ENCODE measurements at places on chromosomes 2 and 18.

DNA sequence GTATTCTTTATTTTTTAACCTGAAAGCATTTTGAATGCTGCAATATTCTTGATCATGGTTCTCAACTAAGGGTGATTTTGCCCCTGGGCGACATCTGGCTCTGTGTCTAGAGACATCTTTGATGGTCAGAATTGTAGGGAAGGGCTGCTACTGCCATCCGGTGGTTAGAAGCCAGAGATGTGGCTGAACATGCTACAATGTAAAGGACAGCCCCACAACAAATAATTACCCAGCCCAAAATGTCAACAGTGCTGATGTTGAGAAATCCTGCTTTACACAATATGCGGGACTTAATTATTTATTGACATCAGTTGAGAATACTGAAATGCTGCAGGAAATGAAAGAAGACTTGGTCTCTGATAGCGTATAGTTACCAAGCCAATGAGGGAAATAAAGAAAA lies 37.5 kb upstream of the SERPINB2 start:
- no peak for DNase-seq

DNA sequence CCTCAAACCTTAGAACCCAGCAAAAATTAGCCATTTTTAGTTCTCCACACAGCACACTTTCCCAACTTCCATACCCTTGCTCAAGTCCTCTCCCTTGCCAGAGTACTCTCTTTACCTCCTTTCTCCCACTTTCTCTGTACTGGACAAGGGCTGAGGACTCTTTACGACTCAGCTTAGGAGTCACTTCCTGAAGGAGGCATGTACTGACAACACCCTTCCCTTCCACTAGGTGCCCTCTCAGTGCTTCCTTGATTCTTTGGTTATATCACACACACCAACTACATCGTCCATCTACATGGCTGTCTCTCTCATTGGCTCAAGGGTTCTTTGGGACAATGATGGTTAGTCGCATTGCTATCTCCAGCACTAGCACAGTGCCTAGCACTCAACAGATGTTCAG lies 5.2 kb upstream of the C18orf63 start:
- no peak for DNase-seq

- DNase-seq, result no peak
These were observed 172.3 kb downstream of the LRRTM1 start for GRCh38 chr2:80132281-80132680.

DNA sequence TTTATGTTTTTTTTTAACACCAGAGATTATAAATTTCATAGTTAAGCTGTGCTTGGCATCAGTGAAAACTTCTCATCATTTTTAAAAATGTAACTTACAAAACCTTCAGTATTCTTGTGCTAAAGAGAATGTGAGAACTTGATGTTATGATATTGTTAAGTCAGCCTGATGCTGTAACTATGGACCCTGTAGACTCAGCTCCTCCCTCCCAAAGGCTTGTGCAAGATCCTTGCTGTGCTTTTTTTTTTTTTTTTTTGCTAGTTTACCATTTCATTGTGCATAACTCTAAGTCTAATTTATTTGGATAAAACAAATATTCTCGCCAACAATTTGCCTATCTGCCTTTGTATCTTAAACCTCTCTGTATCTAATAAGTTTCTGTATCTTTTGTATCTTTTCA lies 12.9 kb upstream of the TFPI start:
- no peak for DNase-seq

DNA sequence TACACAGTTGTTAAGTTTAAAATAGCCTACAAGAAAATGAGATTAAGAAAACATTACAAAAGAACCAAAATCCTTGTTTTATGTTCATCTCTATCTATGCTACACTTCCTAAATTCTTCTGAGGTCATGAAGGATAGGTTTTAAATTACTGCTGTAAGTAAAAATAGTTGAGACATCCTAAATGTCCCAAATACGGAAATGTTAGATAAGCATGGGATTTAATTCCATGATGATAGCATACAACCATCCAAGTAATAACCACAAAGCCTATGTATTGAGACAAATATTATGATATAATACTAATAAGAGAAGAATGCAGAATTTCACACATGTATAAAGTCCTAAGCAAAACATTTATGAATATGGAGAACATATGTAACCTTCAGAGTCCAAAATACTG lies 34.1 kb downstream of the PIEZO2 start:
- DNase-seq, result no peak

GRCh38 chr2:104841744-104842143 lies 12.2 kb upstream of the POU3F3 start:
- DNase-seq, result no peak

All from cortex of kidney (tissue), 1 donor.